ENCODE measurements at places on chromosomes 16 and 17.

GRCh38 chr16:2160915-2161551, 5.5 kb downstream of the TRAF7 start:
- no peak for DNase-seq

GRCh38 chr17:44785921-44786320, 27.1 kb downstream of the ADAM11 start:
- no peak for DNase-seq

DNA sequence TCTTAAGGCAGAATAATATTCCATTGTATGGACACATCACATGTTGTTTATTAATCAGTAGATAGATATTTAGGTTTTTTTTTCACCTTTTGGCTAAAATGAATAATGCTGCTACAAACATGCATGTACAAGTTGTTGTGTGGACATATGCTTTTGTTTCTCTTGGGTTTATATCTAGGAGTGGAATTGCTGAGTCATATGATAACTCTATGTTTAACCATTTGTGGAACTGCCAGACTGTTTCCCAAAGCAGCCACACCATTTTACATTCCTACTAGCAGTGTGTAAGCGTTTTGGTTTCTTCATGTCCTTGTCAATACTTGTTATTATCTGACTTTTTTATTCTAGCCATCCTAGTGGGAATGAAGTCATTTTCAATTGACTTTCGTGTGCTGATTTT, 21.3 kb downstream of the CYLD start:
- DNase-seq: no peak

- DNase-seq: no peak
Observed at GRCh38 chr17:50840311-50840851, 5.0 kb downstream of the WFIKKN2 start.

- no peak for DNase-seq
Observed at GRCh38 chr16:2734844-2735515, 15.0 kb upstream of the PRSS27 start.

DNA sequence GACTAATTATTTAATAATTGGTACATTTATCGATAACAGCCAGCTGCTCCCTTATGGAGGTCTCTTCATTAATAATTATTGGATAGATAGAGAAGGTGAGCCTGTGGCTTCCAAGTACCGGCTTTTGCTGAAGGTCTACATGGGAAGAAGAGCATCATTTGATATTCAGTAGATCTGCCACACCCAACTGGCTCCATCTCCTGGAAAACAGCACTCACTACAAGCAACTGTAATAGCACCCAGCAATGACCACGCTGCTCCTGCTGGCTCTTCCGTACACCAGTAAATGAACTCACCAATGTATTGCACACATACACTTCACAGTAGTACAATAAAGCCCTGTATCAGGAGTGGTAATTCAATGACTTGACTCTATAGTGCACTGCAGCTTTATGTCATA, 19.5 kb downstream of the MARVELD3 start:
- DNase-seq: peak; percentile 2

DNA sequence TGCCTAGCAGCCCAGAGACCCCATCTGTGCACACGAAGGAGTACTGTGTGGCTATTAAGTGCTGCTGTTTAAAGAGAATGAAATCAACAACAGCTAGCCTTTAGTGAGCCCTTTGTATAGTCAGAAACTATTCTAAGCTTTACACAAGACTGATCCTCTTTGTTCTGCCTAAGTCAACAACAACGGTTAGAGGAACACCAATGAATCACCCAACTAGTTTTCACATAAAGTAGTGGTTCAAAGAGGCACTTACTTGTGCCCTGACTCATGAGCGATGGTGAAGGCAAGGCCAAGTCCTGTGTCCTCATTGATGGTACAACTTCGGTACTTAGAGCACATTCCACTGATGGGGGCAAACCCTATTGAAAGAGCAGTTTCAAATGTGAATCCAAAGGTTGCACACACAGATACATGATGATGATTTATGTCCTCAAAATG, 75.8 kb downstream of the ADAMTS18 start:
- peak; percentile 70 for DNase-seq

DNA sequence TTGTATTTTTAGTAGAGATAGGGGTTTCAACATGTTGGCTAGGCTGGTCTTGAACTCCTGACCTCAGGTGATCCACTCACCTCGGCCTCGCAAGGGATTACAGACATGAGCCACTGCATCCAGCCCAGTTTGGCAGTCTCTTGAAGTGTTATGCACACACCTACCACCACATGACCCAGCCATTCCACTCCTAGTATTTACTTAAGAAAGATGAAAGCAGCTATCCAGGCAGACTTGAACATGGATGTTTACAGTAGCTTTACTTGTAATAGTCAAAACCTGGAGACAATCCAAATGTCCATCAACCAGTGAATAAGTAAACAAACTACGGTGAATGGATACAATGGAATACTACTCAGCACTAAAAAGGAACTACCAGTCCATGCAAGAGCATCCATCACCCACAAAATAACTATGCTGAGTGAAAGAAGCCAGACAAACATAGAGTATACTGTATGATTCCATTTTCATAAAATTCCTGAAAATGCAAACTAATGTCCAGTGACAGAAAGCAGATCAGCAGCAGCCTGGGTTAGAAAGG, 37.8 kb upstream of the RASD1 start:
- DNase-seq: peak; percentile 45

DNA sequence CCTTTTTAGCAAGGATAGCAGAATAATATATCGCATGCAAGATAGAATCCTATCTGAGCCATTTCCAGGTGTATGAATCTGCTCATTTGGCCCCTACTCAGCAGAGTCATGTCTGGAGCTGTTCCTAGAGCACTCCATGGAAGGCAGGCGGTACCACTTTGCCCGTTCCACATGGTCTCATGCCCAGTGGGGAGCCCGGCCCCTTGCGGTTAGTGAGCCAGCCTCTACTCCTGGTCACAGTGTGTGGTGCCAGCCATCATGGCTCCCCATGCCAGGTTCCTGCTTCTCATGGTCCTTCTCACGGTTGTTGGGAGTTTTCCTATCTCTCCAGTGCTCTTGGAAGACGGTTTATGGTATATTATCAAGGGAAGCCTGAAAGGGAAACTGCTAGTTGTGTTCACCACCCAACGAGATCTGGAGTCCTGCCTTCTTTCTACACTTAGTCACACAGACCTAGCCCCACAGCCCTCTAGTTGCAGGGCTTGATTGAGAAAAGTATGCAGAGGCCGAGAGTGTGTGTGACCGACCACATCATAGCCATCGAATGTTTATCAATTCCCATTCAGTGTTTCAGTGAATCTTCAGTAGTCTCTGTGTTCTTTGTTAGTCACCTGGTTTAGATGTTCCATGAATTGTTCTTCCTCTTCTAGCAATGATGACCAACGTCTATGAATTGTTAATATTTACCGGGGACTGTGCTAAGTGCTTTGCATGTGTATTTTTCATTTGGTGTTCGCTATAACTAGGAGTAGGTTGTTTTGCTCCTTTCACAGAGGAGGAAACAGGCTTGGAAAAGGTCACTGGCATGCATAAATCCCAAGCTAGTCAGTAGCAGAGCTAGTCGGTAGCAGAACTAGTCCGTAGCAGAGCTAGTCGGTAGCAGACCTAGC, 9.6 kb downstream of the JPT2 start:
- peak; percentile 5 for DNase-seq

DNA sequence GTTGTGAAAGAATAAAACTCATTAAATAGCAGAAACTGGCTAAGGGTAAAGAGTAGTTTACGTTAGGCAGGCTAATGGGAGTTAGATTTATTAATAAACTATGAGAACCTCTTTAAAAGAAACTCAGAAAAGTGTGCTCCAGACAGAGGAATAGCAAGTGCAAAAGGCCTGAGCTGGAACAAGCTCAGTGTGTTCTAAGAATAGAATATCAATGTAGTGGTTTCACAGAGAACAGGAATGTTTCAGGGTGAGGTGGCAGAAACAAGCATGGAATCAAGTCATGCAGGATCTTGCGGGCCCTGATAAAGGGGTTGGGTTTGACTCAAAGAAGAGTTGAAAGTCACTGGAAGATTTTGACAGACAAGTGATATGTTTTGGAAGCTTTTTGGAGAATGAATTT, 164.0 kb upstream of the HS3ST3A1 start:
- DNase-seq: no peak

GRCh38 chr16:82092711-82093110, 57.7 kb downstream of the HSD17B2 start:
- no peak for DNase-seq

DNA sequence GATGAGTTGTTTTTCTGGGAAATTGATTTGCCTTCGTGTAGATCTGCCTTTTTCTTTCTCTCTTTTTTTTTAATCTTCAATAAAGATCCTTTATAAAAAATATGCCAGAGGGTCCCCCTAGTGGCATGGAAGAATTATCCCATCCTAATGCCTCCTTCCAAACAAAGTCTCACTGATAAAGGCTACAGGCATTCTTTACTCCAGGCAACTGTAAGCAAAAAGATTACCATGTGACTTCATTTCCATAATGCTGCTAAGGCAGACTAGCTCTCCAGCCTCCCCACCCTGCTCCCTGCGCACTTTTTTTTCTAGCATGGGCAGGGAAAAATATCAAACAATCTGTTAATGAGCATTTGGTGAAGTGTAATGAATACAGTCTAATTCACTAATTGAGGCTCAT, 220.2 kb upstream of the CDH8 start:
- no peak for DNase-seq

GRCh38 chr17:57911834-57912673, 43.2 kb downstream of the CUEDC1 start:
- peak; percentile 90 for DNase-seq

DNA sequence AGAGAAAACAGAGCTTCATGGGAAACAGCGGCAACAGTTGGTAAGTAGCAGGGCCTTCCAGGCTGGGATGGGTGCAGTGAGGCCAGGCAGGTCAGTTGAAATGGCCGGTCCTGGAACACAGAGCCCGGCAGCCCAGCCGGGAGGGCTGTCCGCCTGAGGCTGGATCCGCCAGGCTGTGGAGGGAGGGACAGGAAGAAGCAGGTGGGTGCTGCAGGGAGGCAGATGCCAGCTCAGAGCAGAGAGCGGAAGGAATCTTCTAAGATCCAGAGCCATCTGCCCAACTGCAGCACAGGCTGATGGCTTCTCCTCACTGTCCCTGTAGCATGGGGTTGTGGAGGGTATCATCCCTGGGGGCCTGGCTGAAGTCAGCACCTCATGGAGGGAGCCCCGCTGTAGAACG, 599 bp downstream of the RNF112 start:
- DNase-seq: no peak

GRCh38 chr16:68889508-68890150, 46.3 kb downstream of the TANGO6 start:
- DNase-seq: no peak

DNA sequence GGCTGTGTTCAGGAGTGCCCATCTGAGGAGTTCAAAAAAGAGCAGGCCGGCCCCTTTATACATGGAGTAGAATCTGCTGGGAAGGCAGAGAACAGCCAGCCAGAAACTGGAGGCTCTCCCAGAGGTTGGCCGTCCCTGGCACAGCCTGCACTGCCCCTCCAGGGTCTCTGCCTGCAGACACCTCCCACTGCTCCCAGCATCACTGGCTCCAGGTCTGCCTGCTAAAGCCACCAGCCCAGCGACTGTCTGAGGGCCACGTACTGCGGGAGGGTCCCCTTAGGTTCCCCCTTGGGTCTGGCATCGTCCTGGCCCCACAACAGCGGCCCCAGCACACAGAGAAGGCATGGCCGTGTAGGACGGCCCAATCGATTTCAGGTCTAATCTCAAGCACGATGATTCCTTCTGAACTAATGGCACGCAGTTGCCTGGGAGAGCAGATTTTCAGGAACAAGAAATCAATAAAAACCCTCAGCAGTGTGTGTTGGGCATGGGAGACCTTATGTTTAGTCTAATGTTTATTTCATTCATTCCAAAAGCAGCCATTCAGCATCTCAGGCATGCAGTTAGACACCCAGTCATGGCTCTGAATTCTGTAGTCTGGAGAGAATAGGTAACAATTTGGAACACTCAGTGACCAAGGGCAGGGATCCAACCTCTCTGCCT, 95.6 kb downstream of the PGS1 start:
- no peak for DNase-seq

GRCh38 chr16:4769306-4769638, 2.3 kb upstream of the ZNF500 start:
- DNase-seq: no peak

DNA sequence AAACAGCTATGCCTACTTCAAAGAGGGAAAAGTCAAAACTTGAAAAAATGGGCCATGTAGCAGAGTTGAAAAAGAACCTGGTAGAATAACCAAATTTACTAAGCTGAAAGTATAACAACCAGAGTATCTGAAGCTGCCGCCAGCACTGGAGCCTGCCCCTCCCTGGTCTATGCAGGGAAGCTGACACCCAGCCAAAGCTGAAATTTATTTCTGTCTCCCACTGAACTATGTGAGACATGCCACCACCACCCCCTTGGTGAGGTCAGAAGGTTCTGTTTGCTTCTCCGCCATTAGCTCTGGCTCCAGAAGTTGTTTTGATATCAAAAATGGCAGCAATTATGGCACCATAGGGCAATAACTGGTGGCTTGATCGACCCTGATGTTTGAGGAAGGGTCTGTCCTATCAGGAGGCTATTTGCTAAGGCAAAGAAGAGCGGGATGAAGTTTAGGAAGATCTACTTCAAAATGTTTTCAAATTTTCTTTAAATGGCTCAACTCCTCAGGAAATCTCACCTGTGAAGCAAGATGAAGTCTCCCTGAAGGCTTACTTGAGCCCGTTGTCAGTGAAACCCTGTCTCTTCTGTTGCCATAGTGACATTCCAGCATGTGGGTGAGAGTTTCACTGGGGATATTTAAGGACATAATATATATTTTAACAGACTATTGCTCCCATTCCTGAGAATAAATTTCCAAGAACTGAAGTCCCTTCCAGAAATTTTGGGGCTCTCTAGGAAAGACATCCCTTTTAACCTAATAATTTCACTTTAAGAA, 122.0 kb downstream of the COPRS start:
- no peak for DNase-seq

GRCh38 chr17:77962348-77962747, 3.8 kb downstream of the TNRC6C start:
- no peak for DNase-seq

DNA sequence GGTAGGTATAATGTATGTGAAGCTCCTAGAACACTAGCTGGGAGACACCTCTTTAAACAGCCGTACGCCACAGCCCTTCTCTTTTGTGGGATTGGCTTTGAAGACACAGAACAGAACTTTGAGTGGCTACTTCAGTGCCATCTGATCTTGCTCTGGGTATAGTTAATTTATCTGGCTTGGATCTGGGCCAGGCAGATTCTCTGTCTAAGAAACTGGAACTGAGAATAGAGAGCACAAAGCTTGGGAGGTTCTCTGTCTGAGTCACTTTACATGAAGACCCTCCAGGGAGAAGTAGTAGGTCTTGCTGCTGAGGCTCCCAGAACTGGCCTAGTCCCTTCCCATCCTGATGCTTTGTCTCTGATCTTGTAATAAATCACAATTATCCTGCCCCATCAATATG, 721.0 kb upstream of the KIF2B start:
- DNase-seq: peak; percentile 30

- no peak for DNase-seq
Observed at GRCh38 chr16:51636920-51637769, 486.1 kb upstream of the SALL1 start.

Measured in NCI-H345 (cell line).